Mammary epithelial cell (primary cell): ENCODE measurements at places on chromosomes 16 and 17. TPM values are rescaled to one million over a fixed set of nuclear protein-coding genes. Genes with fewer than 3 reads are reported as not detected.
A peak's percentile ranks its signal among the peaks of the same experiment; 100 is the strongest.

DNA sequence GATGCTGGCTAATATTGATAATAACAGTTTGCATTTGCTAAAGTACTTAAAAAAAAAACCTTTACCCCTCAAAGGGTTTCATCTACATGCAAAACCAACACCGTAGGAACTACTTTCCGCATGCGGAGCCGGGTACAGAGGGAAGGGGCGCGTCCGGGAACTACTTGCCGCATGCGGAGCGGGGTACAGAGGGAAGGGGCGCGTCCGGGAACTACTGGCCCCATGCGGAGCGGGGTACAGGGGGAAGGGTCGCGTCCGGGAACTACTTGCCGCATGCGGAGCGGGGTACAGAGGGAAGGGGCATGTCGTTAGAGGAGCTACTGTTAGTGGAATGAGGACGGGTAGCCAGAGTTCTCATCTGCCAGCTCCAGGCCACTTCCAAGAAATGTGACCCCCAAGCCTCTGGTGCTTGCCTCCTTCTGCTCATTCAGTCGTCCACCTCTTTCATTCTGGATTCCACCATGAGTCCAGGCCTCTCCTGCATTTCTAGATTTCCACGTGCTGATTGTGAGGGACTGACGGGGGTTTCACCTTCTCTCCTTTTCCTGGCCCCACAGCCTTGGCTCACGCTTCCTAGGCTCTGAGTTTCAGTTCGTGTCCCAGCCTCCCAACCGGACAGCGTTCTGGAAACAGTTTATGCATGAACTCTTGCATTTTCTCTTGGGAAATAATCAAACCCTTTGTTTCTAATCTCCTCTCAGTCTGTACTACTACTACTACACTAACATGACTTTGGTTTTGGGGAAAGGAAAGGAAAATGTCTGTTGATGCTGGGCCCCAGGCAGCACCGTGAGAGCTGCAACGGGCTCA lies 26.9 kb downstream of the MINK1 start:
- no peak for DNase-seq

- DNase-seq: no peak
These were observed 5.6 kb downstream of the MOSMO start for GRCh38 chr16:22013486-22013885.

DNA sequence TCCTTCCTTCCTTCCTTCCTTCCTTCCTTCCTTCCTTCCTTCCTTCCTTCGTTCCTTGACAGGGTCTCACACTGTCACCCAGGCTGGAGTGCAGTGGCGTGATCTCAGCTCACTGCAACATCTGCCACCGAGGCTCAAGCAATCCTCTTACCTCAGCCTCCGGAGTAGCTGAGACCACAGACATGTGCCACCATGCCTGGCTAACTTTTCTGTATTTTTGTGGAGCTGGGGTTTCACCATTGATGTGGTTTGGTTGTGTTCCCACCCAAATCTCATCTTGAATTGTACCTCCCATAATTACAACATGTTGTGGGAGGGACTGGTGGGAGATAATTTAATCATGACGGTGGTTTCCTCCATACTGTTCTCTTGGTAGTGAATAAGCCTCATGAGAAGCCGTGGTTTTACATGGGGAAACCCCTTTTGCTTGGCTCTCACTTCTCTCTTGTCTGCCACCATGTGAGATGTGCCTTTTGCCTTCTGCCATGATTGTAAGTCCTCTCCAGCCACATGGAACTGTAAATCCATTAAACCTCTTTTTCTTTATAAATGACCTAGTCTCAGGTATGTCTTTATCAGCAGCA lies 90.3 kb upstream of the MPHOSPH6 start:
- DNase-seq: peak; percentile 6

MAP2K6 gene
- total RNA-seq: 0.35 and 1.7 TPM in 2 replicates
